ENCODE measurements at places on chromosomes 3 and 15.

- no peak for DNase-seq
Measured at GRCh38 chr15:39621210-39621609, 40.3 kb downstream of the THBS1 start.

GRCh38 chr15:59918994-59919951, 84.8 kb upstream of the FOXB1 start:
- peak; percentile 14 for DNase-seq

GRCh38 chr3:152071924-152072323, 196.8 kb upstream of the MBNL1 start:
- DNase-seq, result peak; percentile 64

- DNase-seq, result no peak
Measured at GRCh38 chr15:81957698-81958097, 88.1 kb downstream of the MEX3B start.

DNA sequence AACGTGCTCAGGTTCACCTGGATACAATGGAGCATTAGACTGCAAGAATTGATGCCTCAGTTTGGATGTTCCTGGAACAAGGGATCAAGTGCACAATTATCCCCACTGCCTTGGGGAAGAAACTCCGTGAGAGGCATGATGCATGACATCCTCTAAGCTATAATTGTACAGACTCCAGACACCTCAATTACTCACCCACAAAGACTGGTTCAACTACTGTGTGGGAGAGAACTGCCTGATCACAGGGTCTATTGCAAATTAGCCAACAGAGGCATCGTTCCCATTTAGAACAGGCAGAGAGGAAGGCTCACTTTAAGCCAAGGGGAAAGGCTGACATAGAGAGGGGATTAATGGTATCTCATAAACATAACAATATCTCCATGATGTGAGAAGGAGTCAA, 43.5 kb downstream of the ARRDC4 start:
- DNase-seq, result no peak

GRCh38 chr3:112813016-112813415, 33.6 kb downstream of the CD200R1L start:
- DNase-seq, result no peak

- no peak for DNase-seq
Measured at GRCh38 chr15:92811148-92811913, 88.8 kb upstream of the CHD2 start.

DNA sequence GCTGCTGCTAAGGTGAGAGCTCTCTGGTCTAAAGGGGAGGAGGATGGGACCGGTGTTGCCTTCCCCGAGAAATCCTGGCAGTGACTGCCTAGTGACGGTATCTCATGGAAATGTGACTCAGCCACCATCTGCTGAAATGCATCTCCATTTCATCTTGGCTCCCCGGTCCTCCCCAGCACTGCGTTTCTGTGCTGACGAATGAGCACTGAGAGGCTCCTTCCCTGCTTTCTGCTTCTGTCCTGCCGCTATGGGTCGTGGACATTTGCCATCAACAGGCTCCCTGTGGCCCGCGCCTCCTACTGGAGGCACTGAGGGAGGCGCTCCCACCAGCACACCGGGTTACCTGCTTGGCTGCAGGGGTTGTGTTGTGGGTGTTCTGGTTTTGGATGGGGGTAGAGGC, 13.5 kb upstream of the SEC13 start:
- DNase-seq, result peak; percentile 72

- DNase-seq, result no peak
Measured at GRCh38 chr3:14943042-14943441, 4.3 kb upstream of the NR2C2 start.

DNA sequence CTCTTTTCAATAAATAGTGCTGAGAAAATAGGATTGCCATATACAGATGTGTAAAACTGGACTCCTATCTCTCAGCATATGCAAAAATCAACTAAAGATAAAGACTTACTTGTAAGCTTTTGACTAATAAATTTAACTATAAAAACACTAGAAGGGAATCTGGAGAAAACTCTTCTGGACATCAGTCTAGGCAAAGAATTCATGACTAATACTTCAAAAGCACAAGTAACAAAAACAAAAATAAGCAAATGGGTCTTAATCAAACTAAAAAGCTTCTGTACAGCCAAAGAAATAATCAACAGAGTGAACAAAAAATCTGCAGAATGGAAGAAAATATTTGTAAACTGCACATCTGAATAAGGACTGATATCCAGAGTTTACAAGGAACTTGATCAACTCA, 1122.2 kb downstream of the TBL1XR1 start:
- no peak for DNase-seq

DNA sequence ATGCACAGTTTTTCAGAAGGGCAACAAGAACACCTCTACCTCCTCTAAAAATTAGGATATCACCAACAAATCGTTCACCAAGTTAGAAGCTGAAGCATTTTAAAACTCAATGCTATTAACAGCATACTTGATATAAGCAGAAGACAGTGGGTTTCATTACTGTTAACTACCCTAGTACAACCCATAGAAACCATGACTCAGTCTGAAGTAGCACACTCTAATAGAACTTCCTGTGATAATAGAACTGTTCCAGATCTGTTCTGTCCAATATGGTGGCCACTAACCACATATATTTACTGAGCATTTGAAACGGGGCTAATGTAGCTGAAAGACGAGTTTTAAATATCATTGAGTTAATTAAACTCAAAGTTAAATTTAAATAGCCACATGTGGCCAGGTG, 1075.6 kb downstream of the FHIT start:
- no peak for DNase-seq

DNA sequence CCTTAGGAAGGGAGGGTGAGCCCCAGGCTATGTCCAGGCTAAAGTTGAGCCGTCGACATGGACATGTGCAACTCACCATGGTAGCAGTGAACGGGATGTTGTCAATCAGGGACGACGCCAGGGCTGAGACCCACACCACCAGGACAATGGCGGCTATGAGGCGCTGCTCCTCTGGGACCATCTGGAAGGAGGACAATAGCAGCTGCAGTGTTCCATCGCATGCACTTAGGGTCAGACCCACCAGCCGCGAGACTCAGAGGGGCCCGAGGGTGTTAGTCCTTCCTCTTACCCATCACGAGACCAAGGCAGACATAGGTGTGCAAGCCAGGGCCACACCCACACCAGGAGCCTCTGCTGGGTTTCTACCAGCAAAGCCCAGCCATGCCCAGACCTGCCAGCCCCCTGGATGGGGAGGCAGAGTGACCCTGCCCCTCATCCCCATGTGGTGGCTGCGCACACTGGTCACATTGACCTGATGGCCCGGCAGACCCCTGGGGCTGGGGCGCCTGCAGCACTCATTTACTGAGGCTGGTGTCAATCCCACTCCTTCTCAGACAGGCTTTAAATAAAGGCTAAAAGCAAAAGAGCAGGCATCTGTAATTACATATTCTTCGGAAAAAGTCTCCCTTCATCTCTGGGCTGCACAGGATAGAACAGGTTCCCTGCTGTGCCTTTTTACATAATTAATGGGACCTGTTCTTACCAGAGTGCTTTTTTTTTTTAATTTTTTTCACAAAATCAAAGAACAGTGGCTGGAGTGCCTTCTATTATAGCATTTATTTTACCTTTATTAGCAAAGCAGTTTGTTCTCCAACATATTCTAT, 227.8 kb downstream of the OCA2 start:
- no peak for DNase-seq

DNA sequence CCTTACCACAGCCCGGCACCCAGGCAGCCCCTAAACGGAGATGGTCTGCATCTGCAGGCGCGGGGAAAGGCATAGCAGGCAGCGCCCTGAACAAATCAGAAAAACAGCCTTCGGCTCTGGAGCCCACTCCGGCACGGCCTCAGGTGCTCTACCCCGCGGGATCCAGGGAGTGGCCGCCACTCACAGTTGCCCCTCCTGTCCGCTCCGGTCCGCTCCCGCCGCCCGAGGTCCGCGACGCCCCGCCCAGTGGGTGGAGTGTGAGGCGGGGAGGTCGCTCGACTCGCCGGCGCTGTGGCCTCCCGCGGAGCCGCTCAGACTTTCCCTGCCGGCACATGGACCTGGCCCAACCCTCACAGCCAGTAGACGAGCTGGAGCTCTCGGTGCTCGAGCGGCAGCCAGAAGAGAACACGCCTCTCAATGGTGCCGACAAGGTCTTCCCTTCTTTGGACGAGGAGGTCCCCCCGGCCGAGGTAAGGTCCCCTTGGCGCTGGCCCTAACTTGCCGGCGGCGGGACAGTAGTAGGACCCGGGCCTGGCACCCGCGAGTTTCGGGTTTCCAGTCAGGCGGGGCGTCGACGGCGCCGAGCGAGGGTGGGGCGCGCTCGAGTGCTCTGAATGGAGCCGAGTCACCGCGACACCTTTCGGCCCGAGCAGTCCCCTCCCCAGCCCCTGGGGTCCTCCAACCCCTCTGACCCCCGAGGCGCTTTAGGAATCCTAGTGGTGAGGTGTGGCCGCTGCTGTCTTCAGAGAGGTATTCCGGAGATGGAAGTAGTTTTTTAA, at the start of gene C3orf52:
Gene C3orf52, plus strand, starts transcription at position 314 of the 779 bp plus-strand sequence. Its CDS starts 19 bp downstream, at position 333.
- DNase-seq, result peak; percentile 92

- DNase-seq, result no peak
Measured at GRCh38 chr3:190043741-190044140, 77.0 kb downstream of the P3H2 start.

GRCh38 chr3:146396792-146397191, 72.6 kb downstream of the PLSCR2 start:
- no peak for DNase-seq

- DNase-seq, result no peak
Measured at GRCh38 chr3:42529468-42529867, 27.0 kb downstream of the VIPR1 start.

- DNase-seq, result no peak
Measured at GRCh38 chr15:44722011-44722410, 10.7 kb downstream of the B2M start.

DNA sequence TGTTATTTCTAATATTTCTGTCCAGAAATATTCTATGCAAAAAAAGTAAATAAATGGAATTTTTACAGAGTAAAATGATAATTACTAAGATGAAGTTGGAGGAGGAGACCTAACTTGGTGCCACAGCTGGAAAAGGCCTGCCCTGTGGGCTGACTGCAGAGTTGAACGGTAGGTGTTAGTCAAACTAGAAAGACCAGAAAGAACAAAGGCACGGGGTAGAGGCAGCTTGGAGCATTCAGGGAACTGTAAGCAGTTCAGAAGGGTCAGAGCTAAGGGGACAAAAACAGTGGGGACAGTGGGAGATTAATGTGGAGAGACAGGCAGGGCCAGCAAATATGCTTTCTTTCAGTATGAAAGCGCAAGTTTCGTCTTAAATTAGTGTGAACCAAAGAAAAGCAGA, 39.3 kb upstream of the PTPRG start:
- no peak for DNase-seq

DNA sequence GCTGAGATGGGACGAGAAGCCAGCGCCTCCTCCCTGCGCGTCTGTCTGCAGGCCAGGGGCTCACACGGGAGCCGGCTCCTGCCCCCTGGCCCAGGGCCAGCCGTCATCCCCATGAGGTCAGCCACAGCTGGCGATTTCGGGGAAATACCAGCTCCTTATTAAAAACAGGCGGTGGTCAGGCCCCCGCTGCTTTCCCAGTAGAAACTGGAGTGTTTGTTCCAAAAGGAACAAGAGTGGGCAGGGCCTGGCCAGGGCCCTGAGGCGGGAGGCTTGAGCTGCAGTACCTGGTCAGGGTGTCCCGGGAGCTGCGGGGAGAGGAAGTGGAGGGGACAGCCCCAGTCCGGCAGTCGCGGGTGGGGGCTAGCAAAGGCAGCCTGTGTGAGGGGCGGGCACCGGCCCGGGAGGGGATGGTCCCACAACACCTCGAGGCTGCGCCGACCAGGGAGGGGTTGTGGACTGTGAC, 17.8 kb downstream of the MYL3 start:
- DNase-seq, result peak; percentile 76

DNA sequence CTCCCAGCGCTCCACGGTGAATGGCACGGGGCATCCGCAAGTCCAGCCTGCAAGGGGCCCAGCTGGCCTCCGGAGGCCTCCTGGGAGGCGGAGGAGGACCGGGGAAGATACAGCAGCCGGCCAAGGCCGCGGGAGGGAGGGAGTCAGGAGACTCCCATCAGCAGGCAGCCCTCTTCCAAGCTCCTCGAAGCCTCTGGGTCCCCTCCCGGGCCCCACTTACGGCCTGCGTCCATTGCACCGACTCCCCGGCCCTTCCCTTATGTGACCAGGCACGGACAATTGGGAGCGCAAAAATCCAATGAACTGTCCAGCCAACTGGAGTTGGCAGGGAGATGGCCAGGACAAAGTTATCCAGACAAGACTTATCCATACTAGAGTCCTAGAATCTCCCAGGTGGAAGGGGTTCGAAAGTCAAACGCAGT, 668 bp downstream of the MFGE8 start:
- DNase-seq, result no peak

GRCh38 chr3:170049146-170050000, 11.6 kb downstream of the GPR160 start:
- peak; percentile 32 for DNase-seq

GRCh38 chr15:78093242-78094020, 1.1 kb downstream of the SH2D7 start:
- DNase-seq, result peak; percentile 92

GRCh38 chr15:83378921-83379578, 68.1 kb upstream of the SH3GL3 start:
- DNase-seq, result no peak

DNA sequence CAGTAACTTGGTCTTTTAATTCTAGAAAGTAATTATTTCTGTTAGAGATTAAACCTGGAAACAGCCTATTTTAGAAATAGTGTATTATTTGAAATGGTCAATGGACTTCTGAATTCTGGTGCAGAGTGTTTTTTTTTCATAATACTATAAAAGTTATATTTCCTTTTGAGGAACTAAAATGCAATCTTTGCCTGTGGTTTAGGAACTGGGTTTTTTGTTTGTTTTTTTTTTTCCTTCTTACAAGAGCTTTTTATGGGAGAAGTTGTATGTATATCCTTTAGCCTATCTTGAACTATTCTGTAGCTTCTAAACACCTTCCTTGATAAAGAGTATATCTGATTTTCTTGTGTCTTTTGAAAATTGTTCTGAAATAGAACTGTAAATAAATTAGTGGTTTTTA, 88.3 kb downstream of the ARIH1 start:
- no peak for DNase-seq

GRCh38 chr3:169348276-169348675, 315.2 kb downstream of the MECOM start:
- DNase-seq, result no peak

- peak; percentile 8 for DNase-seq
Measured at GRCh38 chr3:74500257-74500656, 114.2 kb downstream of the CNTN3 start.

GRCh38 chr3:157247391-157247790, 87.4 kb upstream of the CCNL1 start:
- DNase-seq, result no peak

GRCh38 chr3:114527036-114527644, 233.3 kb downstream of the TIGIT start:
- peak; percentile 28 for DNase-seq

GRCh38 chr15:32029409-32029861, 880 bp upstream of the CHRNA7 start:
- no peak for DNase-seq

DNA sequence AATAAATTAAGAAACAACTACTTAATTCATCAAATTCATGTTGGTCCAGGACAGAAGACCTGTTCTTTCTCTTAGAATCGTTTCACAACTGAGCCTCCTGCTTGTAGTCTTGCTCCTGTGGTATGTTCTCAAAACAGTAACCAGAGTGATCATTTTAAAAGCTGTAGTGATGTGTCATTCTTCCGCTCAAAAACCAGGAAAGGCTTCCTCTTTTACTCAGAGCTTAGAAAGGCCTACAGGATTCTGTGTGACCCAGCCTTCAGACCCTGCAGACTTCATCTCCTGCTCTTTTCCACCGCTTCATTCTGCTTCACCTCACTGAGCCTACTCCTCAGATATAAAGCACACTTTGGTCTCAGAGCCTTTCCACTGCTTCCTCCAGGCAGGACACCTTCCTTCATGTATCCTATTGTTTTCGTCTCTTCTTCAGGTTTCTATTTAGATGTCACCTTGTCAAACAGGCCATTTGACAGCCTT, 22.7 kb downstream of the ST6GAL1 start:
- no peak for DNase-seq
